ENCODE measurements at places on chromosomes 7 and 10. TPM values are rescaled to one million over a fixed set of nuclear protein-coding genes. Genes with fewer than 3 reads are reported as not detected.

PCLO gene
- 1.1 TPM for total RNA-seq

HMX3 gene
- total RNA-seq: 15.2 TPM

DNA sequence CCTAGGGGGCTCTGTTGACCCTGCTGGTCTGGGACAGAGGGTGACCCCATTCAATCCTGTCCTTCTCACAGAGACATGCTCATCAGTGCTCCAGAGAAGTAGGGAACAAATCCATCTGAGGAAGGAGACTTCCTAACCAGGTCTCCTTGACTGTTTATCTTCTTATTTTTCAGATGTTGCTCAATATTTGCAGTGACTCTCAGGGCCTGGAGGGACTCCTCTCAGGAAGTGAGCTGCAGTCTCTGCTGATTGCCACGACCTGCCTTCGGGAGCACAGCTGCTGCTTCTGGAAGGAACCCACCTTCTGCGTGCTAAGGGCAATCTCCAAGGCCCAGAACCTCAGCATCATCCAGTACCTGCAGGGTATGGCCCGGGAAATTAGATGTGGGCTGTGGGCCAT lies 41.0 kb downstream of the WDFY4 start:
- no peak for DNase-seq

ABCB4 gene
- total RNA-seq: 0.18 TPM

DNA sequence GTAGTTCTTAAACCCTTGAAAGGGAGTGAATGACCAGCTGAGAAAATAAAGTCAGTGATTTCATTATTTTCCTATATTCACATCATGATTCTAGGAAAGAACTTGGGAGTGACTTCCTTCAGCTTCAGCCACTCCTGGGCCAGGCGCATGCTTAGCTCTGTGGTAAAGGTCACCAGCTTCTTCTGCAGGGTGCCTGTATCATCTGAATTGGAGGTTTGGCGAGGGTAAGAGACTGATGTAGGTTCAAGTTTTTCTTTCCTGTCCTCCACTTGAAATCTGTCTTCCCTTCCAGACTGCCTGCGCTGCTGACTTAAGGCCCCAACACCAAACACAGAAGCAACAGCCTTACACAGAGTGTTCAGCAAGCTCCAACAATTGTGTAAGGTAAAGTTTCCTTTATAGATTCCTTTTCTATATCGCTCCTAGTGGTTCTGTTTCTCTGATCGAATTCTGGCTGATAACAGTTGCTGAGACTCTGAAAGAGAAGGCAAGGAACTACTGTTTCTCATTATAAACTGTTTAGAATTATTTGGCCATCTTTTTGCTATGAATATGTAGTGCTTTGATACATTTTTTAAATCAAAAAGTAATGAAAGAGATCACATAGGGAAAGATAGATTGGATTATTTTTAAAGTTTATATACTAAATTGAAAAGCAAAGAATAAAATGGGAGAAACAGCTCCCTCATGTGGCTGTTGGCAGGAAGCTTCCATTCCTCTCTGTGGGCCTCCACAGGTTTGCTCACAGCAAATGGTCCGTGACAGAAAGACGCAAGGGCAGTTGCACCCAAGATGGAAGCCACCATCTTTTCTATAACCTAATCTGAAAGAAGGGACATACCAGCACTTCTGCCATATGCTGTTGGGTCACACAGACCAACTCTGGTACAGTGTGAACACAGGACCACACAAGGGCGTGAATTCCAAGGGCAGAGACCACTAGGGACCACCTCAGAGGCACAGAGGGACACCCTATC lies 14.0 kb downstream of the GATAD1 start:
- DNase-seq: peak; percentile 33

DNA sequence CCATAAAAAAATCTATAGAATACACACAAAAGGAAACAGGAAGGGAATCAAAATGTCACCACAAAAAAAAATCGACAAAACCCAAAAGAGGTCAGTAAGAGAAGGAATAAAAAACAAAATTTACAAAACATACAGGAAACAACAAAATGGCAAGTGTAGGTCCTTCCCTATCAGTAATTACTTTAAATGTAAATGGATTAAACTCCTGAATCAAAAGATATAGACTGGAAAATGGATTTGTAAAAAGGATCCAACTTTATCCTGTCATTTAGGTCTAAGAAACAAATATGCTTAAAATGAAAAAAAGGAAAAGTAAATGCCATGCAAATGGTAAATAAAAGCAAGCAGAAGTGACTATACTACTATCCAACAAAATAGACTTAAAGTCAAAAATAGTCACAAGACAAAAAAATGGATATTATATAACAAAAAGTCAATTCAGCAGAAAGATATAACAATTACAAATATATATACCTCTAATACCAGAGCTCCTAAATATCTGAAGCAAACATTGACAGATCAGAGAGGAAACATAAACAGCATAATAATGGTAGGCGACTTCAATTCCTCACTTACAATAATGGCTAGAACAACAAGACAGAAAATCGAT lies 2.0 kb downstream of the OR13A1 start:
- no peak for DNase-seq

DNA sequence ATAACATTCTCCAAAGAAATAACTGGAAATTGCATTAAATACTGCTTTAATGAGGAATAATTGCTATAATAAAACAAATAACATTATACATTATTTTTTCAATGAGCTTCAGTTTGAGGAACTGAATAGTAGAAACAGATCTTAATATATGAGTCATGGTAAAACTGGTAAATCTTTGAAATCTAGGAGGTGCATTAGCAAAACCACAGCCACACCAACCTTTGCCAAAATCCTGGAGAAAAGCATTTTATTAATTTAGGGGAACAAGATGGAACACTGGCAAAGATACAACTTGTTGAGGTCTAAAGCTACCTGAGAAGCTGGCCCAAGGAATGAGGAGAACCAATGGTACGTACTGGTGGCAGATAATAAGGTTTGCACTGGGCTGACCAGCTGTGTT lies 5.4 kb upstream of the ASL start:
- no peak for DNase-seq

Measured in Panc1 (cell line).